ENCODE measurements at places on chromosomes 4 and X.

GRCh38 chr4:140635606-140636005 lies 66.8 kb upstream of the UCP1 start:
- DNase-seq = no peak

GRCh38 chr4:88320224-88320779 lies 35.9 kb upstream of the PPM1K start:
- DNase-seq = no peak

- no peak for DNase-seq
Observed at GRCh38 chr4:39446483-39446841, 12.3 kb downstream of the RPL9 start.

DNA sequence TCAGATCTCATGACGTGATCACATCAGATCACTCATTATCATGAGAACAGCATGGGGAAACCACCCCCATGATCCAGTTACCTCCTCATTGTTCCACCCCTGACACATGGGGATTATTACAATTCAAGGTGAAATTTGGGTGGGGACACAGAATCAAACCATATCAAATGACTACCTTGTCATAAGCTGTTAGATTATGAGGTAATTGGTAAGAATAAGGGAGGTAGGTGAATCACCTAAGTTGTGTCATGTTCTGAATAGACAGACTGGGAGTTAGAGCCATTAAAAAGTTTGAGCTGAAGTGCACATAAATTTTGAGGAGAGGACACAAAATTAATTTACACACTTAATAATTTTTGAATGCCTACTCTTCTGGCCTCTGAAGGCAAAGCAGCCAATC lies 24.7 kb downstream of the SLC9B1 start:
- no peak for DNase-seq

GRCh38 chrX:39739585-39739984 lies 358.2 kb downstream of the BCOR start:
- no peak for DNase-seq

GRCh38 chr4:140233791-140234696 lies 80.1 kb upstream of the MAML3 start:
- DNase-seq = no peak

GRCh38 chr4:102341201-102341600 lies 4.1 kb downstream of the SLC39A8 start:
- no peak for DNase-seq

GRCh38 chr4:1039493-1040343 lies 28.3 kb downstream of the FGFRL1 start:
- DNase-seq = no peak

GRCh38 chrX:135324463-135324862 lies 15.2 kb downstream of the ETDC start:
- DNase-seq = no peak

DNA sequence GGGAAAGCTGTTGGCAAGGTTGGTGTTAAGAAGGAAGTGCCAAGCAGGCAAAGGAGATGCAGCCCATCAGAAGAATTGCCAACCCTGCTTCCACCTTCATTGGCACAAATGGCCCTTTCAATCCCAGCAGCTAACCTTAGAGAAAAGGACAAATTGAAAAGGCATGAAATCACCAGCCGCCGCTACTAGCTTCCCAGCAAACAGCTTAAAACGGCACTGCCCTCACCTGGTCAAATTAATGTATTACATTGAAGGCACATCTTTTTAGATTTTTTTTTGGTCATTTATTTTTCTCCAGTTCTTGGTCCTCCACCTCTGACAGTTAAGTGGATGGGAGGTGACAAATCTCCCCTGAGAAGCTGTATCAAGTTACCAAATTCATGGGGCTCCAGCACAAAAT lies 51.0 kb upstream of the NHSL2 start:
- DNase-seq = no peak

DNA sequence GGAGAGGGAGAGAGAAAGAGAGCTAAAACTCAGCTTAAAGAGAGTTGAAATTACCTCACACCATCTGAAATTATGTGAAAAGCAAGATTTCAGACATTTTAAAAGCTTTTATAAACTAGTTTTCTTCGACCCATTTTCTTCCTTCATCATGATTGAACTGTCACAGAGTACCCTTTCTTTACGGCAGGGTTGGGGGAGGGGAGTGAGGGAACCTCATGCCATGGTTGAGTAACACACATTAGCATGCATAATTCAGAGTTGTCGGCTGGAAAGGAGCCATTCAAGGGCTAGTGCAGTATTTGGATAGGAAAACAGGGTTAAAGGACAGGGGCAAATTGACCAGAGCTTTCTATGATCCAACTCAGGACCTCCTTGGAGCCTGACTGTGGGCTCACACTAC lies 46.2 kb downstream of the PCDH19 start:
- no peak for DNase-seq

- DNase-seq = no peak
Observed at GRCh38 chrX:116111934-116112595, 58.5 kb upstream of the AGTR2 start.

DNA sequence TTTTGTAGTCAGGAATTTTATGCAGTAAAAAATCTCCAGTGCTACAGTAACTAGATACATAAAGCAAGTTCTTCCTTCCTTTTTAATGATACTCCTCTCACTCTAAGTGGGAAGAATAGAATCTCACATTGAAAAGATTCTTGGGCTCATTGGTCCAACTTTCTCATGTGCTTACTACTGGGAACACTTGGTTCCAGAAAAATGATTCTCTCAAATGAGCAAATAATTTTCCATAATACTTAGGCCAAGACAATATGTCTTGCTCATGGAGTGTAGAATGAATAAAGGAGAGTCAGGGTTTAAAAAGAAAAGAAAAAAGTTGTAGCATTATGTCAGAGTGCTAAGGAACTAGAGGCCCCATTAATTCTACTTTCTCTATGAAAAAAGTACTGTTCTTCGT lies 197.8 kb downstream of the RASL11B start:
- DNase-seq = no peak

DNA sequence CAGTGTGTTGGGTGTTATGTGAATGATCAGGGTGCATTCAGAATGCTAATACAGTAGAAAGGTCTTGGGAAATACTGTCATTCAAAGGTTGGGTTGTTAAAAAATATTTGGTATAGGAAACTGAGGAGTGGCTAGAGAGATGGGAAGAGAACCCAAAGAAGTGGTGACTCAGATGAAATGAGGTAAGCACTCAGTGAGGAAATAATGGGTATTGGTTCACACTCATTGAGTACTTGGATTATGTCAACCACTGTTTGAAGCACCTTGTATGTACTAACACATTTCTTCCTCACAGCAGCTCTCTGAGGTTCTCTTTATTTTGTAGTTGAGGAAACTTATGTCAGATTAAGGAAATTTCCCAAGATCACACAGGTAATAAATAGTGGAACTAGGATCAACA lies 40.8 kb upstream of the NUDT6 start:
- DNase-seq = no peak

DNA sequence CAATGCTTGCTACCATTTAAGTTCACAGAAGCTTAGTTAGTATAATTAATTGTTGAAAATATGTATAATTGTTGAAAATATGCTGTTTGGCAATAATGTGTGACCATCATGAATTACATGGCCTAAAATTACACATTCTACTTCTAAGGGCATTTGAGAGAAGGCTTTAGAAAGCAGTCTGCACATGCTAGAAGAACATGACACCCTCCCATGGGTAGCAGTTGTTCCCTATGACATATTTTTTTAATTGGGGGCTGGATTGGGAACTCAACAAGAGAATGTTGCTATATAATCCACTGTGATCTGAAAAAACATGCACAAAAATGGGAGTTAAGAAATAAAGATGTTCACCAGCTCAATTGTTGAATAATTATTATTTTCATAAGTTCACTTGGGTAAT lies 331.4 kb downstream of the ARHGAP24 start:
- DNase-seq = no peak

DNA sequence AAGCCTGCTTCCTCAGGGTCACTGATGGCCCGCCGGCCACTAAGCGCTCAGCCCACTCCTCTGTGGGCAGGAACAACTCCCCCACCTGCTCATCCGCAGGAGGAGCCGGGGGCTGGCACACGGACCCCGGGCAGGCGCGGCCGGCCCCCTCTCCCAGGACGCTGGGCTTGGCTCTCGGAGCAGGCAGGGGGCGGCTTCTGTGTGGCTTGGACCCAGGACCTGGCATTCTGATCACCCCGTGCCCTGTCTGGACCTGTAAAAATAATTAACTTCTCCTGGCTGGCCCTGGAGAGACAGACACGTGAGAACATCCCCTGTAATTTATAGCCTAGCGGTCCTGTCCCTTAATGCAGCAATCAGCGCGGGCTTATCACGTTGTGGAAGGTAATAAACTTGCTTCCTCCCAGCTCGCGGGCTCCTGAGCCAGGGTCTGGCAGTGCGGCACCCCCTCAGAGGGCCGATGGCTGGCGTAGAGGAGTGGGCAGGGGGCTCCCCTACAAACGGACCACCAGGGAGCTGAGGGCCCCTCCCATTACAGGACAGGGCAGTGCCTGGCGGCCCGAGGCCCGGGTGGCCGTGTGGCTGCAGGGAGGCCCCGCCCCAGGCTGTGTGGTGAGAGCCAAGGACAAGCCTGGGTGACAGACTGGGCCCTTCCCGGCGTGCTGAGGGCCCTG lies 84.5 kb upstream of the NKX1-1 start:
- no peak for DNase-seq

GRCh38 chr4:55458164-55458563 lies 62.4 kb downstream of the TMEM165 start:
- no peak for DNase-seq

DNA sequence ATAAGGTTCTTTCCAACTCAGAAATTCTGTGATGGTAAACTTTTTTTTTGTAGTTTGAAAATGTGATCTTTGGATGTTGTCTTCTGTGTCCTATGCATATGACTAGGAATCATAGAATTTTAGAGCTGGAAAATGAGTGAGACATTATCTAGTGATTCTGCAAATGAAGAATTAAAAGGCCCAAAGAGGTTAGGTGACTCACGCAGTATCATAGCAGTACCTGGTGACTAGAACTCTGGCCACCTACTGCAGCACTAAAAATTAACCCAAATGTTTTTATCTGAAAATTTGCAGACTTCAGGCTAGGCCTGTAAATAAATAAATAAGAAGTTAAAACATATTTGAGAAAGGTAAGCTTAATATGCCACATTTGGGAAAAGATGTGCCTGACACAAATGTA lies 52.8 kb downstream of the NFKB1 start:
- DNase-seq = no peak

DNA sequence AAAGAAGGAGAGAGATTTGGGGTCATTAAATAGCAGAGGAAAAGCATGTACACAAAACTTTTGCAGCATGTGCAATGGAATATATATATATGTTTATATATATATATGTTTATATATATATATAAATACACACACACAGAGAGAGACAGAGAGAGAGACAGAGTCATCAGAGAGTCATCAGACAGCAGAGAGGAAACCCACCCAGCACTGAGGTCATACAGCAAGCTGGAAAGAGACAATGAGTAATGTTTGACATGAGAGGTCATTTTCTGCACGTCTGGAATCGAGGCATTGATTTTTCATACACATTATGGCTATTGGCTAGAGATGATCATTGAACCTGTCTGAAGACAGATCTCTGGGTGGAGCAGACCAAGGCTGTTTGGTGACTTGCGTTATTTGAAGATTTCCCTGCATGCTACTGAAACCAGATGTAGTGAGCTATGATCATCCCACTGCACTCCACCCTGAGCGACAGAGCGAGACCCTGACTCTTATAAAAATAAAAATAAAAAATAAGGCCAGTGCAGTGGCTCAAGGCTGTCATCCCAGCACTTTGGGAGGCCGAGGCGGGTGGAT lies 48.8 kb upstream of the SHOX start:
- no peak for DNase-seq

GRCh38 chrX:153456161-153456560 lies 10.3 kb upstream of the TREX2 start:
- no peak for DNase-seq

GRCh38 chr4:109205186-109205585 lies 97.3 kb downstream of the COL25A1 start:
- no peak for DNase-seq

DNA sequence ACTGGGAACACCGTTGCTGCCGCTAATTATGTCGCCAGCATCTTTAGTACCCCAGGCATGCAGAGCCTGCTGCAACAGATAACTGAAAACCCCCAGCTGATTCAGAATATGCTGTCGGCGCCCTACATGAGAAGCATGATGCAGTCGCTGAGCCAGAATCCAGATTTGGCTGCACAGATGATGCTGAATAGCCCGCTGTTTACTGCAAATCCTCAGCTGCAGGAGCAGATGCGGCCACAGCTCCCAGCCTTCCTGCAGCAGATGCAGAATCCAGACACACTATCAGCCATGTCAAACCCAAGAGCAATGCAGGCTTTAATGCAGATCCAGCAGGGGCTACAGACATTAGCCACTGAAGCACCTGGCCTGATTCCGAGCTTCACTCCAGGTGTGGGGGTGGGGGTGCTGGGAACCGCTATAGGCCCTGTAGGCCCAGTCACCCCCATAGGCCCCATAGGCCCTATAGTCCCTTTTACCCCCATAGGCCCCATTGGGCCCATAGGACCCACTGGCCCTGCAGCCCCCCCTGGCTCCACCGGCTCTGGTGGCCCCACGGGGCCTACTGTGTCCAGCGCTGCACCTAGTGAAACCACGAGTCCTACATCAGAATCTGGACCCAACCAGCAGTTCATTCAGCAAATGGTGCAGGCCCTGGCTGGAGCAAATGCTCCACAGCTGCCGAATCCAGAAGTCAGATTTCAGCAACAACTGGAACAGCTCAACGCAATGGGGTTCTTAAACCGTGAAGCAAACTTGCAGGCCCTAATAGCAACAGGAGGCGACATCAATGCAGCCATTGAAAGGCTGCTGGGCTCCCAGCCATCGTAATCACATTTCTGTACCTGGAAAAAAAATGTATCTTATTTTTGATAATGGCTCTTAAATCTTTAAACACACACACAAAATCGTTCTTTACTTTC lies 1.8 kb downstream of the UBQLN2 start:
- no peak for DNase-seq

GRCh38 chrX:153595859-153596857 lies 2.8 kb downstream of the CCNQ start:
- DNase-seq = no peak

DNA sequence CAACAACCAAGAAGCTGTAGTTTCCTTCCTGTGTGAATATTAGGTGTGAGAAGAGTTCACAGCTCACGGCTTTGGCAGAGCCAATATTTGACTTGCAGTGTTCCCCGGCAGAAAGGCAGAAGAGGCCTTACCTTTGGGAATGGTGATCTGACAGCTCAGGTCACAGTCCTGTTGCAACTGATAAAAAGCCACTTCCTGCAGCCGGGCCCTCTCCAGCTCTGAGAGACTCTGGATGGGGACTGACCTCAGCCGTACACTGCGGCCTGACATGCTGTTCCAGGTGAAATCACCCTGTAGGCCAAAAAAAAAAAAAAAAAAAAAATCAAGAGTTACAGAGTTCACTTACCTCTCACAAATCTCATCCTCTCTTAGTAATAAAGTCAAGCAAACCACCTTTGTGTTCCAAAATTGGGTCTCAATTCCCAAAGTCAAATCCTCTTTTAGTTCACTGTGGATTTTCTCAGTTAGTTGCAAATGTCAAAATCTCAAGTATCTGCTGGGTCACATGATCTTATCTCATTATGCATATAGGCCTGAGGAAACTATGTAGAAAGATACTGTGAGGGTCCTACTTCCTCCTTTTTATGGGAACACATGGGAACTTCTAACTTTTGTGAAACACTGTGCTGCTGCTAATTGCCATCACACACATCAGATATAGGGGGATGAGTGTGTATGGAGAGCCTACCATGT lies 38.6 kb upstream of the AMELX start:
- no peak for DNase-seq

Measured in stimulated activated CD4-positive, alpha-beta T cell treated with anti-CD3 and anti-CD28 coated beads, TNF-alpha, amount 100 ng/mL, for 48 hours (primary cell).